ENCODE measurements at places on chromosomes 12 and 14.
A peak's percentile ranks its signal among the peaks of the same experiment; 100 is the strongest.

DNA sequence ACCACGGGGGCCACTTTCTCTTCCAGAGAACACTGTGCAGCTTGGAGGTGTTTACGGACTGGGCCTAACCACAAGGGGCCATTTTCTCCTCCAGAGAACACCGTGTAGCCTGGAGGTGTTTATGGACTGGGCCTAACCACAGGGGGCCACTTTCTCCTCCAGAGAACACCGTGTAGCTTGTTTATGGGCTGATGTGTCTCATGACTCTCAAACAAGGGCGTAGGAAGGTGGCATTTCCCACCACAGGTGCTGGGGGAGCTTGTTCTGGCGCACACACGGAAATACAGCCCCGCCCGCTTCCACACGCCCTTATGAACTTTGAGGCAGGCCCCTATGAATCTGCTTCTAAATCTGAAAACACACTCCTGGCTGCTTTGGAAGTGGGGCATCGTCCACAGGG, 174.6 kb upstream of the SFSWAP start:
- DNase-seq, result no peak

GRCh38 chr12:74957231-74957630, 252.4 kb downstream of the KCNC2 start:
- no peak for DNase-seq

DNA sequence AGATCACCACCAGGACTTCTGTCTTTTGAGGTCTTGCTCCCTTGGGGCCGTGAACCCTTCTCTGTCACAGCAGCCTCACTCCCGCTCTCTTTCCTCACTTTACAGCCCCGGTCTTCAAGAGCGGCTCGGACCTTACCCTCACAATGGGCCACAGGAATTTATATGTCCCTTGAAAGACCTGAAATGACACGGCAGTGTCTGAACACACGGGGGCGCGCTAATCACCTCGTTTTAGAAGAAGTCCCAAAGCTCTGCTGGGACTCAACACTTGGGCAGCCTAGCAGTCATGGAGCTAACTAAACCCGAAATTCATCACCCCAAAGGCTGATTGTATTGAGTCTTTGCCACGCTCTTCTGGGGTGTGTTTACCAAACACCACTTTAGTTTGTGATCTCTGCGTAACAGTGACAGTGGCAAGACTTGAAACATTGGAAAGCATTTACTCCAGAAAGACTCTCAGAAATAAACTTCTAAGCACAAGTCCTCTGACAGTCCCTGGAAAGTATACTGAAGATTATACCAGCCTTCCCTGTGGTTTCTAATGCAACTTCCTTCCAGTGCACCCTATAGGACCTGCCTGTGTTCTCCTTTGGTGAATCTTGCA, 29.0 kb downstream of the SERPINA11 start:
- DNase-seq, result no peak

DNA sequence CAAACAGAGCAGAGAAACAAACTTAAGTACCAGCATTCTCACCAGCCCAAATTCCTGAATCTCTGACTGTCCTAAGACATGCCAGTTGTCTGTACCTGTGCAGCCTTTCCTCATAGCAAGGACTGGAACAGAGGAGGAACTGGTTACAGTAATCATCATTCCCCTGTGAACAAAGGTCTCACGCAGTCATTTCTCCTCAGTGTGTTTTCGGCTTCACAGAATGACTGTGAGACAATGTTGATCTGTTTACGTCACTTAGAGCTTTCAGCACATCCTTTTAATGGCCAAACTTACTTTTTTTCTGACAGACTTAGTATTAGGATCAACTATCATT, 169.0 kb downstream of the FBXL14 start:
- peak; percentile 35 for DNase-seq

DNA sequence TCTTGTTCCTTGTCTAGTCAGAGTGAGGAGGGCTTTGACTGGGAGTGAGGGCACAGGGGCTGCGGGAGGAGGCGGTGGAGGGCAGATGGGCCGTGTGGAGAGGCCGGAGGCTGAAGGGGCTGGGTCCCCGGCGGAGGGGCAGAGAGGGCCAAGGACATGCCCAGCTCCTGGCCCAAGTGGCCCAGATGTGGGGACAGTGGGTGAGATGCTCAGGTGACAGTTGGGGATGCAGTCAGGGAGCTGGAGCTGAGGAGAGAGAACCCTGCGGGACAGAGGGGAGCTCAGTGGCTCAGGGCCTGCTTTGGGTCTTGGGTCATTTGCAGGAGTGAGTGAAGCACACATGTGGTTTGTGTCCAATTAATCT, 26.5 kb upstream of the PLD4 start:
- DNase-seq, result no peak

- no peak for DNase-seq
Observed at GRCh38 chr12:62106547-62107185, 153.5 kb upstream of the USP15 start.

DNA sequence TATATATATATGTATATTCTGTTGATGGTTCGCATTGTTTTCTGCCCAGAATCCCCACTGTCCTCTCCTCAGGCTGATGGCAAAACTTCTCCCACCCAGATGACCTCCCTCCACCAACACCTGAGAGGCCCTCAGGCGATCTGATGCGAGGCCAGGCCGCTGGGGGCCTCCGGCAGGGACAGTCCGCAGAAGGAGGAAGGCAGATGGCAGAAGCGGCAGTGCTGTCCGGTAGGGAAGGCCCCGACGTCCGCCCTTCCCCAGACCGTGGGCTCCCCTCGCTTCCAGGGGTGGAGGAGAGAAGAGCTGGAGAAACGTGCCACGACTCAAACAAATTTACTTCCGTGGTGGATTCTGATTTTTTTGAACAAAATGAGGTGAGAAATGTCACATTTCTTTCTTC, 178.3 kb upstream of the RGS6 start:
- no peak for DNase-seq

GRCh38 chr12:130601327-130601726, 114.8 kb downstream of the RIMBP2 start:
- no peak for DNase-seq

DNA sequence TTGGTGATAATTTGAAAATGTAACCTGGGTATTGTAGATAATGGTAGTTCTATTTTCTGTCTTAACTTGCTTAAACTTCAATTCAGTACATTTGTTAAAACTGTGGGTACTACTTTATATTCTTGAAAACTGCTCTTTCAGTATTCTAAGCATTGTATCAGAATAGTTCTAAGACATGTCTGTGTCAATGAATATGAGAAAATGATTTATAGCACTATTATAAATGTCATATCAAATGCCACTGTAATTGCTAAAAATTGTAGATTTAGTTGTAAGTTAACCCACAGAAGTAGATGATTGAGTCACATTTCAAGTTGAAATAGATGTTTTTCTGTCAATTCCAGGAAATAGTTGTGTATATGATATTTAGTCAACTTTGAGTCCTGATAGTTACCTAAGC, 2.4 kb downstream of the NAA30 start:
- peak; percentile 18 for DNase-seq

GRCh38 chr12:102642199-102642598, 161.8 kb upstream of the IGF1 start:
- no peak for DNase-seq
